ENCODE measurements at places on chromosomes 3 and 15.

- DNase-seq: no peak
Measured at GRCh38 chr3:151560738-151561137, 99.9 kb upstream of the IGSF10 start.

DNA sequence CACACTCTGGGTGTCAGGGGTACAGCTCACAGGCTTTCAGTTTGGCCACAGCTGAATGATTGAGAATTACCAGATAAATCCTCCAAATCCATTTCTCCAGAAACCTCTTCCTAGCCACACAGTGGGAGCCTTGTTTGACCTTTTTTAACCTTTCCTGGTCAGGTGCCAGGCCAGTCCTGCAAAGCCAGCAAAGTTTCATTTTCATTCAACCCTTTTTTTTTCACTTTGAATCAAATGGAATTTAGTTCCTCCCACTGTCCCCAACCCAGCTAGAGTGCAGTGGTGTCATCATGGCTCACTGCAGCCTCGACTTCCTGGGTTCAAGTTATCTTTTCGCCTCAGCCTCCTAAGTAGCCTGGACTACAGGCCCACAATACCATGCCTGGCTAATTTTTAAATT, 67.8 kb downstream of the NSUN3 start:
- no peak for DNase-seq

- no peak for DNase-seq
Measured at GRCh38 chr3:153313302-153313965, 151.4 kb downstream of the RAP2B start.

GRCh38 chr3:66411474-66411873, 89.3 kb downstream of the LRIG1 start:
- DNase-seq: no peak

GRCh38 chr3:160199108-160199507, 26.1 kb upstream of the C3orf80 start:
- no peak for DNase-seq

- DNase-seq: peak; percentile 75
Measured at GRCh38 chr3:157128771-157129681, 30.9 kb downstream of the CCNL1 start.

GRCh38 chr3:85432081-85432480, 473.3 kb downstream of the CADM2 start:
- DNase-seq: no peak

GRCh38 chr15:66702787-66703539, 927 bp downstream of the SMAD6 start:
- DNase-seq: peak; percentile 31

GRCh38 chr15:78216276-78217104, 17.9 kb downstream of the ACSBG1 start:
- DNase-seq: no peak

DNA sequence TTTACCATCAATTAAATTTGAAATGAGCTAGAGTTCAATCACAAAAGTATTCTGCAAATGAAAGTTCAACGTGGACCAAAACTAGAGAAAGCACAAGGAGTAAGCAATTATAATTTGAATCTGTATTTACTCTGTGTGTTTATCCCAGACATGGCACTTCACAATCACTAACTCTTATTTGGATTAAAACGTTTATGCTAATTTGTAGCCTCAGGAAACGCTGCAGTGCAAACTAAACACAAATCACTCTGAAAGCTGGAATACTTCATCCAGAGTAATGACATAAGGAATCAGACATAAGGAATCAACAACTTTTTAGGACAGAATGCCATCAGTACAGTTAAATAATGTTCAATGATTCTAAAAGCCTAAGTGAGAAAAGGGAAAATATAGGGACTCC, 18.5 kb downstream of the CEP152 start:
- no peak for DNase-seq

DNA sequence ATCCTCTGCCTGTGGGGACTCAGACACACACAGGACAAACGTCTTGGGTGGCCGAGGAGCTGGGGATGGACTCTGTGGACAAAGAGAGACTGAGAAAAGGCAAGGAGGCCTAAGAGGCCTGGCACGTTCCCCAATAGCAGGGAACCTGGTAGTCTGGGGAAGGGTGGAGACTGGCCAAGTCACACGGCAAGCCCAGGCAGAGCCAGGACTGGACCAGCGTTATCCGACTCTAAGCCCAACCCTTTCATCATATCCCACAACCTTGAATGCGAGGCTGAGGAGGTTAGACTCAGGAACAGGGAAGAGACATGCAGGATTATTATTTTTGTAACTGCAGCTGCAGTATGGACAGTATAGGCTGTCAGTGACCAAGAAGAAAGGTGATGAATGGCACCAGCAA, 53.4 kb downstream of the SLC6A11 start:
- DNase-seq: no peak

GRCh38 chr3:98449606-98450193, 13.3 kb upstream of the OR5K1 start:
- DNase-seq: peak; percentile 2

GRCh38 chr3:134362221-134362620, 12.0 kb downstream of the AMOTL2 start:
- no peak for DNase-seq

DNA sequence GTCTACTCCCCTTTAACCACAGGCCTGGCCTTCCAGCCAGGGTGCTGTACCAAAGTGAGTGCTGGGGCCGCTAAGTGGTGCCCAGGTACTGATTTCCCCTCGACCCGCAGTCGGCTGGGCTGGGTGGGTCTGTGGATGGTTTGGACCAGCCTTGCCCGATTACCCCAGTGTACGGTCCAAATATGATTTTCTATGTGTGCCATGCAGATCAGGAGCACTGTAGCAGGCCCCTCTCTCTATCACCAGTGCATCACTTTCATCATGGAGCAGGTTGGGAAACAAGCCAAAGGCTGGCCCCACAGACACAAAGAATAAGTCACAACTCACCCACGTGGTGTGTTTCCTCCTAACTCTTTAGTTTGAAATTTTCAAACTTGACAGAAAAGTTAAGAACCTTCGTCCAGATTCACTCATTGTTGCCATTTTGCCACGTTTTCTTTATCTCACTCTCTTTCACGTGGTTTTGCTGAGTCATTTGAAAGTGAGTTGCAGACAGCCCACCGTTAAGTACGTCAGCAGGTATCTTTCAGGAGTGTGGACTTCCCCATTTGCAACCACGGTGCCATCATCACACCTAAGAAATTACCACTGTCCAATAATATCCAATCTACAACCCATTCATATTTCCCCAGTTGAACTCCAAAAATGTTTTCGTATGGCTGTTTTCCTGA, 37.0 kb downstream of the ZNF710 start:
- peak; percentile 85 for DNase-seq

DNA sequence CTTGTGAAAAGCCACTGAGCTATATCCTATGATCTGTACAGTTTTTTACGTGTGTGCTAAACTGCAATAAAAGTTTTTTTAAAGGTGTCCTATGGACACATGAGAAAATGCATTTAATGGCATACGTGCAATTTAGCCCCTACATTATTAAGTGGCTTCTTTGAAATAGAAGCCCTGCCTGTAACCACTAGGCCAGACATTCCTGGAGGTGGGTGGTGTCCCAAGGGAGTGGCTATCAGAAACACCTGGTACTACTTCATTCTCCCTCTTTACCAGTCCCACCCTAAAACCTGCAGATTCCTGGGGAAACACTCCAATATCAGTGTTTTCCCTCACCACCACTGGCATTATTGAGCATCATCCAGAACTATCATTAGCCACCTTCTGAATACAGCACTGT, 100.0 kb downstream of the OXNAD1 start:
- DNase-seq: no peak

GRCh38 chr15:57340682-57341259, 35.5 kb upstream of the CGNL1 start:
- DNase-seq: peak; percentile 47

DNA sequence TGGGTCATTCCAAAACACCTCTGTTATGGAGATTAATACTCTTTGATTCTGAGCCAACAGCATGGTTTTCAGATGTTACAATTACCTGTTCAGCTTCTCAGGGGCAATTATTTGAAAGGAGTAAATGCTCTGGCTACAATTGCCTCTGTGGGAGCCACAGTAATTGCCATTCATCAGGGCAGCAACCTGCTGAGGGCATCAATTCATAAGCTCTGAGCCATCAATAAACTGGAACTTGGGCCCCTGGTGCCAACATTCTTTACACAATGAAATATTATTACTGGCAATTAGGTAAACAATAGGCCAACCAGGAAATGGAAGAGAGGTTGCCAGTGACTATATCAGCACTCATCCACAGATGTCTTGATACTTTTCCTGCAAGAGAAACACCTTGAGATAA, 660.8 kb downstream of the MECOM start:
- no peak for DNase-seq

- DNase-seq: peak; percentile 42
Measured at GRCh38 chr15:33716025-33716424, 252.3 kb upstream of the CHRM5 start.

GRCh38 chr3:47378869-47379268, 2.0 kb upstream of the PTPN23 start:
- no peak for DNase-seq

GRCh38 chr15:48889925-48890324, 12.0 kb downstream of the EID1 start:
- no peak for DNase-seq

DNA sequence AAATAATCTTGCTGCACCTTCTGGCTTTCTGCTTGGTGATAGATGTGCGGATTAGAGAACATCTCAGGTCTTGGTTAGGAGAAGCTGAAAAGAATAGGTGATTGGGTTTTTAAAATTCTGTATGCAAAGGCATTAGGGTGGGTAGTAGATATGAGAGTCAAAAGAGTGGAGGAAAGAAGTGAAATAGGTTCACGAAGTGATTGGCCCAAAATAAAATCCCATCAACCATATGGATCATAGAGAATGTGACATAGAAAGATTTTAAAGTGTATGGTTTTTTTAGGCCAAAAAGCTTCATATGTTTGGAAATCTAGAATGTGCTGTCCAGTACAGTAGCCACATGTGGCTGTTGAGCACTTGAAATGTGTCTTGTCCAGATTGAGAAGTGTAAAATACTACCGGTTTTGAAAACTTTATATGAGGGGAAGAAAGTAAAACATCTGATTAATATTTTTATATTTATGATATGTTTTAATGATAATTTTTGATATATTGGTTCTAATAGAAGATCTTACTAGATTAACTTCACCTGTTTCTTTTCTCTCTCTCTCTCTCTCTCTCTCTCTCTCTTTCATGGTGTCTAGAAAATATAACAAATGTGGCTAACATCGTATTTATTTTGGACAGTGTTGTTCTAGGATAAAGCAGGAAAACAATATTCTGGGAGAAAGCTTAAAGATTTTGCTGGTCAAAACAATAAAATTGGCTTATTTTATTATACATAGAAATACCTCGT, 2.9 kb downstream of the MBNL1 start:
- DNase-seq: no peak

GRCh38 chr15:75732809-75733451, 20.3 kb upstream of the CSPG4 start:
- DNase-seq: peak; percentile 73

DNA sequence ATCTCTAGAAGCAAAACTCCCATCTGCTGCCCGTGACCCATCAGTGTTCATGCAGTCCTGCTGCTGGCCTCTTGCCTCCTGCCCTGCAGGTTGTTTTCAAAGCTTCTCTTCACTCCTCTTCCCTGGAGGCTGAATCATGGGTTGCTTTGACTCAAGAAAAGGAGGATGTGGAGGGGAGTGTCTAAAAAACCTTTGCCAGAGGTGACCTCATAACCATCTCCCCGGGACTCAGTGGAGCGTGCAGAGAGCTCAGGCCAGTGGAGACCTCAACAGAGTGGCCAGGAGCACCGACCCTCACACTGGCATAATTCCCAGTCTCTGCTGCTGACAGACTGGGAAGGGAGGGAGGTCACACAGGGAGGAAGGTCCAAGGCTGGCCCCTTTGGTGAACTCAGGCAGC, 60.9 kb upstream of the ITGA11 start:
- no peak for DNase-seq

GRCh38 chr3:110193074-110193473, 855.7 kb upstream of the DPPA4 start:
- no peak for DNase-seq

DNA sequence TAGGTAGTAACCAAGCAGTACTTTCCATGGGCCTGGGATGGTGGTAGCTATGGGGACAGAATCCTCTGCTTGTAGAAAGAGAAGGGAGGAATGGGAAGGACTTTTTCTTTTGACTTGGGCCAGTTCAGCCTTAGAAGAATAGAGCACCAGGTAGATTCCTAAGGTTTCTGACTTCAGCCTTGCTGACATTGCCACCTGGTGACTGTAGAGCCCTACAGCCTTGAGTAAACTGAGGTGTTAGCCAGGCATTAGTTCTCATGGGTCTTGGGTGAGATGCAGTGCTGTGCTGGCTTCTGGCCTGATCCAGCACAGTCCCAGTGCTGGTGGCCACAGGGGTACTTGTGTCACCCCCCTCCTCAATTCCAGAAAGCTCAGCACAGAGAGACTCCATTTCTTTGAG, 171.1 kb downstream of the ZBBX start:
- no peak for DNase-seq

- DNase-seq: no peak
Measured at GRCh38 chr15:83565138-83565537, 88.8 kb upstream of the ADAMTSL3 start.

GRCh38 chr3:184300378-184300720, 1.3 kb downstream of the PSMD2 start:
- DNase-seq: no peak

GRCh38 chr15:69148465-69148864, 12.0 kb upstream of the GLCE start:
- DNase-seq: no peak

DNA sequence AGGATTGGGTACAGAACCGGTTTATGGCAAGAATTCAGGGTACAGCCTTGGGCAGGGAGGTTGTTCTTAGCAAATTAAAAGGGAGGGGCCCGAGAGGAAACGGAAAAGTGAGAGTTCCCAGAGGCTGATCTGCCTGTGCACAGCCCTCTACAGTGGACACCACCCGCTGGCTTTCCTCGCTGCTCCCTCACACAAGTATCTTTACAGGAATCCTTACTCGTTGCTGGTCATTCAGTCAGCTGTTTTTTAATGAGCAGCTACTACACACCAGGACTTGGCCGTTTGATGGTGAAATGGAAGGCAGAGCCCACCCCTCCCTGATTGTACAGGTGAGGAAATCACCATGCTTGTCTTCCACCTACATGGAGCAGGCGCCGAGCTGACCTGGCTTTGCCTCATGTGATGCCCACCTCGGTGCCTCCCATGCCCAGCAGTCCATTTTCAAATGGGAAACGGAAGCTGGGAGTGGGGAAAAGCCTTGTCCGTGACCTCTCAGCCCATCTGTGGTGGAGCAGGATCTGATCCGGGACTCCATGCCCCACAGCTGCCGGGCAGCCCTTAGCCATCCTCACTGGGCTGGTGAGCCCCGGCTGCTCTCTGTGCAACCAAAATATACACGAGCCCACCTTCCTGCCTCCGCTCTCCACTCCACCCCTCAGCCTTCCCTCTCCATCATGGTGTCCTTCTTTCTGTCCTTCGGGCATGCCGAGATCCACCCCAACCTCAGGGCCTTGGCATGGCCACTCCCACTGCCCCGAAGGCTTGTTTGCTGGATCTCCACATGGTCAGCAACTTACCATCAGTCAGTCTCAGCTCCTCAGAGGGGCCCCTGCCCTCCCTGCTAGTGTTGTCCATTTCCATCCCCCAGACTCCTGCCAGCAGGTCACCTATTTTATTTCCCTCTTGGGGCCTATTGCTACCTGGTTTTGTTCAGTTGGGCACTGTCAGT, 33.3 kb upstream of the FGD5 start:
- no peak for DNase-seq
